COLO829 (cell line): ENCODE measurements at places on chromosomes 3 and 15.
A peak's percentile ranks its signal among the peaks of the same experiment; 100 is the strongest.

GRCh38 chr15:89767411-89767915, 8.7 kb upstream of the MESP2 start:
- no peak for DNase-seq

GRCh38 chr15:89483079-89483478, 13.3 kb downstream of the RHCG start:
- DNase-seq, result no peak

GRCh38 chr15:64246364-64247189, 83.8 kb upstream of the PPIB start:
- peak; percentile 41 for DNase-seq

DNA sequence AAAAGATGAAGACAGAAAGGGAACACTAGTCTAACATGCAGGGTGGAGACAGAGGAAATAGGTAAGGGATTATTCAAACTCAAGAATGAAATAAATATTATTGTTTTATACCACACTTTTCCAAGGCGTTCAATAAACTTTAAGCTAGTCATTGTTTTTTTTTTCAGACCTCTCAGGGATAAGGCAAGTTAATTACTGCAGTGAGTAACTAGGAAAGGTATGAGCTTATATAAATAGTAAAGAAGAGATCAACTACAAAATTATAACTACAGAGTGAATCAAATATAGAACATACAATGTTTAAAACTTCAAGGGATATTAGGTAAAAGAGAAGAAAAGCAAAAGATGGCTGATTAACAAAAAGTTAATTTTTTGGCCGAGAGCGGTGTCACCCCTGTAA, 31.5 kb upstream of the XXYLT1 start:
- no peak for DNase-seq

- DNase-seq, result no peak
Observed at GRCh38 chr3:23810343-23811184, 4.8 kb downstream of the UBE2E1 start.

- no peak for DNase-seq
Observed at GRCh38 chr3:52432225-52432624, 12.7 kb downstream of the SEMA3G start.

- peak; percentile 19 for DNase-seq
Observed at GRCh38 chr3:8492744-8493511, 8.7 kb upstream of the LMCD1 start.

- no peak for DNase-seq
Observed at GRCh38 chr15:53693729-53694475, 65.6 kb downstream of the WDR72 start.

DNA sequence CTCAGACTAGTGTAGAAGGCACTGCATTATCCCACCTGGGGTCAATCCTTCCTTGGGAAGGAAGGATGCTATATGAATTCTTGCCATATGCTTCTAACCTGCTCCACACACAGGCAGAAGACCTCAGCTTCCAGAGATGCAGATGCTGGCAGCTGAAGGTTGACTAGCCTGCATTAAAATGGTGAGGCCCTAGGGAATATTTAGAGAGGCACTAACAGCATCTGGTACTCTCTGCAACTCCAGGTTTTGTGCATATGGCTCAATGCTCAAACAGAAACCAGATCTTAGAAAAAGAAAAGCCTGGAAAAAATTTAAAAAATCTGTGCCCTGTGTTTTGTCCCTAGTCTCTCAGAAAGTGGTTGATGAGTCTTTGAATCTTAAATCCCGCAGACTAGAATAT, 56.0 kb upstream of the MYRIP start:
- no peak for DNase-seq

GRCh38 chr3:150292891-150293290, 115.2 kb upstream of the TSC22D2 start:
- no peak for DNase-seq
